ENCODE measurements at places on chromosomes 3 and 15.

DNA sequence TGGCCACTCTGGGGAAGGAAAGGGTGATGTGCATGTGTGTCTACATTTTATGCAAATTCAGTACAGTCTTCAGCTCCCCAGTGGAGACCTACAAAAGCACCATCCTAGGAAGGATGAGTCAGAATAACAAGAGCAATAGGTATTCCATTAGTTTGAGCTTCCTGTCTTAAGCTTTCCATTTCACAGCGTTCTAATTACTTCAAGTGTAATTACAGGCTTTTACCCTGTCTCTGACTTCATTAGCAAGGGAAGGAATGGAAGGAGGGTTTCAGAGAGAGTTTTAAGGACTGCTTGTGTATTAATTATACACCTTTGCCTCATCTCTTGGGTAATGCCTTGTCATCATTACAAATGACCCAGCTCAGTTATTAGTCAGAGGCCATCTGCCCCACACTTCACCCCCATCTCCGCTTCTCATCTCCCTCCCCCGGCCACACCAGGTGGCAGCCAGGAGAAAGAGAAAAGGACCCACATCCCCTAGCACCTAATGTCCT lies 202.8 kb upstream of the MRPL3 start:
- no peak for DNase-seq

GRCh38 chr15:66472176-66472999 lies 25.2 kb downstream of the SNAPC5 start:
- no peak for DNase-seq

- no peak for DNase-seq
Measured at GRCh38 chr3:56930706-56931105, 129.0 kb upstream of the ARHGEF3 start.

DNA sequence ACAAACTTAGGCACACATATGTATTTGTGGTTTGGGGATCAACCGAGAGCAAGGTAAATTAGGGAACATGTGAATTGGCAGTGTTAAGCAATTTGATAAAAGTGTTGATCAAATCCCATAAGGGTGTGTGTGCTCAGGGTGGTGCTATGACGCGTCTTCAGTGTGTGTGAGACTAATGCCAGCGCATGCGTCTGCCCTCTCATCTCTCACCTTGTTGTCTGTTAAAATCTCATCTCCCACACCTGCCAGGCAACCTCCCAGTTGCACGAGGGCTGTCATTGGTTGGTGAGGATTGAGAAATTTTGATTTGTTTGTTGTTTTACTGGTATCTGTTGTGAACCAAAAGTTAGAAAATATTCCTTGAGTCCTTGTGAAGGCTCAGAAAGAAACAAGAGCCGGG lies 137.2 kb upstream of the ICE2 start:
- no peak for DNase-seq

DNA sequence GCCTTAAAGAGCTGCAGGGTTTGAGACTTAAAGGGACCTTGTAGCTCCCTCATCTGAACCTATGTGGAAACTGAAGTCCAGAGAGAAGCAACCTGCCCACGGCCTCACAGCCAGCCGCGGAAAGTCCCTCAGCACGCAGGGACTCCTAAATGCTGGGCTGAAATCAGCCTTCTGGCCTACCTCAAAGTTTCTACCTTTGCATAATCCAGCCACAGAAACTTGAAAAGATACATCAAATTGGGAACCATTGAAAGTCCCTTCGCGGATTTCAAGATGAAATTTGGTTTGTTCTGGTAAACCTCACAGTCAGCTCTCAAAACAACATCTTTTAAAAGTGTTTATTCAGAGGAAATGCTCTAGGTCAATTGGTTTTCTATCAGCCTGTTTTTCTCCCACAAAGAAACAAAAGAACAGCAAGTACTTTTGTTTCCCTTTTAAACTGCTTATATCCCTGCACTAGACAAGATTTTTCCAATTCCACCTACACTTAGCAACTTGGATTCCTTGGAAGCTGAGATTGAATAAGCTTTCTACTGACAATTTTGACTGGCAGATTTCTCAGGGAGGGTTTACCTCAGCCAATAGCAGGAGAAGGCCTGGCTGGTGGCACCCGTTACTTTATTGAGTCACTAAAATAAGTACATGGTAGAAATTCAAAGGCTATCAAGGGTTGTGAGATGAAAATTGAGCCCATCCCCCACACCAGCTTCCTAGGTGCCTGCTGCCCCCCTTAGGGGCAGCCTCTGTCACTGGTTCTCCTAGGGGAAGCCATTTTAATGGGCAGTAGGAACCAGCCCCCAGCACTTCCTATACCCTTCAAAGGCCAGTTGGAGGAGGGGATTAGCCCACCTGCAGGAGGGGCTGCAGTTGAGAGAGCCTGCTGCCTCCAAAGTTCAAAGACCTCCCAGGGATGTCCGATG lies 171.2 kb downstream of the ADAMTS17 start:
- DNase-seq: no peak
